ENCODE measurements at places on chromosomes 16 and 17. TPM values are rescaled to one million over a fixed set of nuclear protein-coding genes. Genes with fewer than 3 reads are reported as not detected.
A peak's percentile ranks its signal among the peaks of the same experiment; 100 is the strongest.

GRCh38 chr17:16931318-16932060 is 40.4 kb downstream of the TNFRSF13B start:
- DNase-seq, result no peak

- DNase-seq, result no peak
Measured at GRCh38 chr16:68270353-68270752, 6.0 kb downstream of the SLC7A6 start.

NACA2 gene
- not detected for total RNA-seq

DNA sequence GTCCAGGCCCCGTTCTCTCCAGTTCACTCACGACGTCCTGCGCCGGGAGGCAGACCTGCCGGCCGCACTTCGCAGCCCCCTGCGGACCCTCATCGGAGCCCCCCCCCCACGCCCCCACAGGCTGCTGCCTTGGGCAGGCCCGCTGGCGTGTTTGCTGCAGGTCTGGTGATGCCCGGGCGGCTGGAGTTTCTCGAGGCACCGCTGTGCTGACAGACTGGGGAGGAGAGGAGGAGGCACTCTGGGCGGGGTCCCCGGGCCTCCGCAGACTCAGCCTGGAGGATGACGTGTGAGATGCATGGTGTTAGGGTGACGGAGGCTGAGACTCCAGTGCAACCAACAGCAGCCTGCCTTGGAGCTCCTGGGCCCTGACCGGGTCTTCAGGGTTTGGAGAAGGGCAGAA is 24.1 kb downstream of the BAIAP2 start:
- no peak for DNase-seq

DNA sequence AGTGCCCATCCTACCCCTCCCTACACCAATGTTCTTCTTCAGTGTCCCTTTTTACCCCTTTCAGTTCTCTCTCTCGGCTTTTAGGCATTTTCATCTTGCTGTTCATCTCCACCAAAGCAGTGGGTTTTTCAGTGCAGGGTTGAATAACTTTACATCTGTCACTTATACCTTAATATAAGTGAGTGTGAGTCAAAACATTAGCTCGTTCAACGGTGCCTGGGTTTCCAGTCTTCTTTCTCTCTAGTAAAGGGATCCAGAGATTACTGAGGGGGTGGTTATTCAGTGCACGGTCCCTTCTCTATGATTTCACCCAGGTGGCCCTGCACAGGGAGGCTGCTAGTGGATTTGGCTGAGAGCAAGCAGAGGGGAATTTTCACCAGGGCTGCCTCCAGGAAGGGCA is 210.6 kb upstream of the CDH5 start:
- no peak for DNase-seq

- no peak for DNase-seq
Measured at GRCh38 chr16:361872-362701, 8.3 kb downstream of the MRPL28 start.

GRCh38 chr17:40062329-40063186 is at the start of gene THRA:
THRA (plus strand) TSS chr17:40062965; CDS start chr17:40074489, 11,524 bp downstream.
- peak; percentile 94 for DNase-seq

- DNase-seq, result no peak
Measured at GRCh38 chr16:49910541-49911071, 54.7 kb upstream of the ZNF423 start.

DNA sequence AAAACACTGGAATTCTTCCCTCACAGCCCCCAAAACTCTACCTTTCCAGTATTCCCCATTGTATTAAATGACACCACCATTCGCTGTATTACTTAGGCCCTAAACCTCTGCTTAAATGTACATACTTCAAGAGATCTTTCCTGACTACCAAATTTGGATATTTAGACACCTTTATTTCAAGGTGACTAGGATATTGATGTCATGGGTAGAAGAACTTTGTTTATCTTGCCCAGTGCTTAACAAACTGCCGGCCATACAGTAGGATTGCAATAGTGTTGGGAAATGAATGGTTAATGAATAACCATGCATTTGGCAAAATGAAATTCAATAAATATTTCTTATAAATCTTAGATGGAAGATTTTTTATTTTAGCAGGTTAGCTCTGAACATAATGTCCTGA is 86.2 kb upstream of the CA10 start:
- no peak for DNase-seq

CACNA1H gene
- 244 TPM for total RNA-seq

ATP2C2 gene
- not detected for total RNA-seq

GRCh38 chr16:50599494-50599893 is 51.3 kb downstream of the NKD1 start:
- DNase-seq, result no peak

GRCh38 chr16:11585460-11586377 is 1.0 kb downstream of the LITAF start:
- DNase-seq, result no peak

- DNase-seq, result no peak
Measured at GRCh38 chr16:50261160-50261706, 5.1 kb upstream of the ADCY7 start.

- no peak for DNase-seq
Measured at GRCh38 chr17:77451894-77452852, 311.4 kb downstream of the SEC14L1 start.

- DNase-seq, result no peak
Measured at GRCh38 chr17:40886090-40886489, 1.0 kb upstream of the KRT20 start.

DNA sequence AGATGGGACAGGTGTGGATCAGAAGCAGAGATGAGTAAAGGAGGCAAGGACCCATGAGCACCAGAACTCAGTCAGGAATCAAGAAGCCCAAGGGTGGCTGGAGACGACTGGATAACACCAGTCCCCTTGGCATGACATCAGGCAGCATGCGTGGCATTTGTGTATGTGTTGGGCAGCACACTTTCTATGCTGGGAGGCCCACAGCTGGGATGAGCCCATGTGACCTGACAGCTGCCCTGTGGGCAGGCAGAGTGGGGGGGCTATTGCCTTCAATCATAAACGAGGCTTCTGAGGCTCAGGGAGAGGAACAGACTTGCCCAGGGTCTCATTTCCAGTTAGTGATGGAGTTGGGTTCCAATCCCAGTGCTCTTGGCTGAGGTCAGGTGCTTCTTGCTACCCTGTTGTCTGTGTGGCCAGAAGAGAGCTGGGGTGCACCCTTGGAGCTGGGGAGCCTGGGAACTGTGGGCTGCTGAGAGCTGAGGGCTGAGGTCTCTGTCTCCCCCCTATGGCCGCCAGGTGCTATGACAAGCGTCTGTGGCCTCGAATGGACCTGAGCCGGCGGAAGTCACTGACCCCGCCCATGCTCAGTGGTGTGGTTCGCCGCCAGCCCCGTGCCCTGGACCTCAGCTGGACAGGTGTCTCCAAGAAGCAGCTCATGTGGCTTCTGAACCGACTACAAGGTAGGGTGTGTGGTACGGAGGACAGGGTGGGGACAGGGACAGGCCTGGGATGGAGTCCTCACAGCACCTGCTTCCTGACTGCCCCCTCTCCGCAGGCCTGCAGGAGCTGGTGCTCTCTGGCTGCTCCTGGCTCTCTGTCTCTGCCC is 7.1 kb upstream of the ORAI3 start:
- DNase-seq, result no peak

DNA sequence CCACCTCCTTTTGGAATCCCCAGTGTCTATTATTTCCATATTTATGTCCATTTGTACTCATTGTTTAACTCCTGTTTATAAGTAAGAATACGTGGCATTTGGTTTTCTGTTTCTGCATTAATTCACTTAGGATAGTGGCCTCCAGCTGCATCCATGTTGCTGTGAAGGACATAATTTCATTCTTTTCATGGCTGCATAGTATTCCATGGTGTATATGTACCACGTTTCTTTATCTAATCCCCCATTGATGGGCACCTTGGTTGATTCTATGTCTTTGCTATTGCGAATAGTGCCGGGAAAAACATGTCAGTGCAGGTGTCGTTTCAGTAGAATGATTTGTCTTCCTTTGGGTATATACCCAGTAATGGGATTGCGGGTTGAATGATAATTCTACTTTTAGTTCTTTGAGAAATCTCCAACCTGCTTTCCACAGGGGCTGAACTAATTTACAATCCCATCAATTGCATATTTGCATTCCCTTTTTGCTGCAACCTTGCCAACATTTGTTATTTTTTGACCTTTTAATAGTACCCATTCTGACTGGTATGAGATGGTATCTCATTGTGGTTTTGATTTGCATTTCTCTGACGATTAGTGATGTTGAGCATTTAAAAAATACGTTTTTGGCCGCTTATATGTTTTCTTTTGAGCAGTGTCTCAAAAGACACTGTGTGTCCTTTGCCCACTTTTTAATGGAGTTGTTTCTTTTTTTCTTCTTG is 373.2 kb upstream of the TNRC6C start:
- DNase-seq, result no peak

GRCh38 chr17:76384222-76384986 is at the start of gene SPHK1:
SPHK1 (plus strand) TSS chr17:76384609; CDS start chr17:76385645, 1,036 bp downstream.
- DNase-seq, result no peak
